ENCODE measurements at places on chromosomes 1 and 21.

GRCh38 chr1:64392109-64392508 is 77.8 kb upstream of the CACHD1 start:
- DNase-seq, result no peak

DNA sequence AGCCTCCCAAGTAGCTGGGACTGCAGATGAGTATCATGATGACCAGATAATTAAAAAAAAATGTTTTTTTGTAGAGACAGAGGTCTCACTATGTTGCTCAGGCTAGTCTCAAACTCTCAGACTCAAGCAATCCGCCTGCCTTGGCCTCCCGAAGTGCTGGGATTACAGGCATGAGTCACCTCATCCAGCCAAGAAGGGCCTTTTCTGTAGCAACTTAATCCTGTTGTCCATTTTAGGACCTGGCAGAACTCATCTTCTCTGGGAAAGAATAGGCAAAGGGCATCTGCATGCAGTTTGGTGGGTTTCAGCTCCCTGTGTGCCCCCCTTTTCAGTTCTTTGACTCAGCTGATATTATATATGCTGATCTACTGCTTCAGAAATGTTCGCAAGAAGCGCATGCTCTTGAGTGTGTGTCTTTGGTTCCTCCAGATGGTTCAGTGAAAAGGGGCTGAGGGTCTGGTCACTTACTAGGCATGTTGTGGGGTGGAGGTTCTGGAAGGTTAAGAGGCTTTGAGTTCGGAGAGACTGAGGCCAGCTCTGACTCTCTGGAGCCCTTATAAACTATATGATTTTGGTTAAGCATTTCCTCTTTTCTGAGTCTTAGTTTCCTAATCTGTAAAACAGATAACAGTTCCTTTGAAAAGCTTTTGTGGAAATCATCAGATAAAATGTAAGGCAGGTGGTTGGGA is 19.4 kb upstream of the SRSF4 start:
- DNase-seq, result no peak

DNA sequence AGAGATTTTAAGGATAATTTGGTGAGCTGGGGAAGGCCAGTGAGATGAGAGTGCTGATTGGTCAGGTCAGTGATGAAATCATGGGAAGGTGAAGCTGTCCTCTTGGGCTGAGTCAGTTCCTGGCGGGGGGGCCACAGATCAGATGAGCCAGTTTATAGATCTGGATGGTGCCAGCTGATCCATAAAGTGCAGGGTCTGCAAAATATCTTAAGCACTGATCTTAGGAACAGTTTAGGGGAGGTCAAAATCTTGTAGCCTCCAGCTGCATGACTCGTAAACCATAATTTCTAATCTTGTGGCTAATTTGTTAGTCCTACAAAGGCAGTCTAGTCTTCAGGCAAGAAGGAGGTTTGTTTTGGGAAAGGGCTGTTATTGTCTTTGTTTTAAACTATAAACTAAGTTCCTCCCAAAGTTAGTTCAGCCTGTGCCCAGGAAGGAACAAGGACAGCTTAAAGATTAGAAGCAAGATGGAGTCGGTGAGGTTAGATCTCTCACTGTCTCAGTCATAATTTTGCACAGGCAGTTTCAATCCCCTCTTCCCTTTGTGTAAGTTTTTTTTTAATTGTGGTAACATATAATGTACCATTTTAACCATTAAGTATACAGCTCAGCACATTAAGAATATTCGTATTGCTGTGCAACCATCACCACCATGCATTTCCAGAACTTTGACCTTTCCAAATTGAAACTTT is 39.4 kb downstream of the PTAFR start:
- no peak for DNase-seq

GRCh38 chr1:152141971-152142584 is 16.9 kb downstream of the RPTN start:
- peak; percentile 22 for DNase-seq

DNA sequence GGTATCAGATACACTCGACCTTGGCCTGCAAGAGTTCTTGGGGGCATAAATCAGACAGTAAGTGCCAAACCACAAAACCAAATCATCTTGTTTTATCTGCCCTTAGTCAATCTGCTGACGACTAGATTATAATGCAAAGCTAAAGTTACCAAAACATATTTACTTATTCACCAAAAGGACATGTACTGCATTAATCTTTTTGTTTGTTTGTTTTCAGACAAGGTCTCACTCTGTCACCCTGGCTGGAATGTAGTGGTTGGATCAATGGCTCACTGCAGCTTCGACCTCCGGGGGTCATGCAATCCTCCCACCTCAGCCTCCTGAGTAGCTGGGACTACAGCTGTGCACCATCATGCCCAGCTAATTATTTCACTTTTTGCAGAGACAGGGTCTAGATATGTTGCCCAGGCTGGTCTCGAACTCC is 114.7 kb downstream of the APP start:
- DNase-seq, result no peak

DNA sequence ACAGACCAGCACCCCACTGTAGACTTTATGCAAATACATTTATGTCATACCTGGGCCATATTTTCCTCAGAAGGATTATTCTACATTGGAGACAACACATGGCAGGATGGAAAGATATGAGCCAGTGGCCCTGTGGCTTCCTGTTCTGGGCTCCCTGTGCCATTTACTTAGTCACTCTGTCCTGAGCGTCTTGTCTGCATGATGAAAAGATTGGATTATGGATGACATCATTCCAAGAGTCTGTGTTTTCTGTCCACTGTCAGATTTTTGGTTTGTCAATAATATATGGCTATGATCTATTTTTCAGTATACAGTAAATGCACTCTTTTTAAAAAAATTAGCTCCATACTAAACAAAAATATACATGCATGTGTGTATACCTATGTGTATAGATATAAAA is 30.8 kb downstream of the IGSF5 start:
- no peak for DNase-seq

- no peak for DNase-seq
These were observed 279.2 kb downstream of the RPS6KC1 start for GRCh38 chr1:213330281-213330680.

- DNase-seq, result no peak
These were observed 9.9 kb downstream of the TOR3A start for GRCh38 chr1:179091691-179092165.

DNA sequence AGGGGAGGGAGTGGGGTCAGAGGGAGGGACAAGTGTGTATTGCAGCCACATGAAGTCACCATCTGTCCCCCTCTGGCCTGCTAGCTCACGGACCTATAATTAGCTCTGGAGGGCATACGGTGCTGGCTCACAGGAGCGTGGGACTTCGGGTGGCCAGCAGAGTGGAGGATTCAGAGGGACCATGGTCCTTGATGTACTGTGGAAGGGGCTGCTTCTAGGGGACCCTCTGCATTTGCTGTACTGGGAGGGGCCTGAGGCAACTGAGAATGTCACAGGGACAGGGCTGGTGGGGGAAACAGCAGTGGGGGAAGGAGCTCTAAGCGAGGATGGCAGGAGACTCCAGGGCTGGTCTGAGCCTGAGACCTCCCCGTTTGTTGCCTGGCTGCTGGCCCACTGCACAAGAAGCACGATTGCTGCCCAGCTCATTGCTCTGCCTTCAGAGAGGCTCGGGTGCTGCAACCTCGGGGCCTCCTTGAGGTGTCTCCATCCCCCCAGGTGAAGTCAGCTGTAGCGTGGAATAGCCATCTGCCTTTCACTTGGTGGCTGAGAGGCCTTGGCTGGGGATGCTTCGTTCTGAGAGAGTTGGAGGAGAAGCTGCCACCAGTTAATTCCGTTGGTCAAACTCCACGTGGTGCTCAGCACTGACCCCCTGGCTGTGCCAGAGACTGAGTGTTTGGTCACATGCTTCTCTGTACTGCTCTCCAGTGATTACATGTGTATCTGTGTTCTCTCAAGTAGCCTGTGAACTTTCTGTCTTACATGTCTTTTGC is 2.7 kb downstream of the PPFIA4 start:
- DNase-seq, result no peak

GRCh38 chr1:58722414-58722813 is 22.6 kb upstream of the MYSM1 start:
- no peak for DNase-seq

DNA sequence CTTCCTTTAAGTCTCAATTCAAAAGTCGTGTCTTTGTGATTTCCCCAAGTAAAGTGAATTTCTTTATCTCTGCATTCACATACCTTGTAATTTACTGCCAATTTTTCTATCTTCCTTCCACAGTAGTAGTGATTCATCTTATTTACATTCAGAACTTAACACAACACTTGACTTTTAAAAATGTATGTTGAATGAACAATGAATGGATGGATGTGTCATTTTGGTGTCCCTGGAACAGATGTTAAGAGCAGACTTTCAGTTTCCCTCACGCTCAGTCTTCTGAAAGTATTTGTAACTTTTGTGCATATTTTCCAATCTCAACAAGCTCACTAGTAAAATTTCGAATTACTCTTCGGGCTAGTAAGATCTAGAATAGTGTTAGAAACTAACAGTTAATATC is 352.0 kb downstream of the HHIPL2 start:
- no peak for DNase-seq

GRCh38 chr1:220527279-220527907 is 543 bp upstream of the MARK1 start:
- DNase-seq, result peak; percentile 46

- DNase-seq, result peak; percentile 84
These were observed at the start of gene SSR2 for GRCh38 chr1:156020293-156021092. Gene SSR2, minus strand, starts transcription at chr1:156020951. Its CDS starts 784 bp downstream, at chr1:156020167.

DNA sequence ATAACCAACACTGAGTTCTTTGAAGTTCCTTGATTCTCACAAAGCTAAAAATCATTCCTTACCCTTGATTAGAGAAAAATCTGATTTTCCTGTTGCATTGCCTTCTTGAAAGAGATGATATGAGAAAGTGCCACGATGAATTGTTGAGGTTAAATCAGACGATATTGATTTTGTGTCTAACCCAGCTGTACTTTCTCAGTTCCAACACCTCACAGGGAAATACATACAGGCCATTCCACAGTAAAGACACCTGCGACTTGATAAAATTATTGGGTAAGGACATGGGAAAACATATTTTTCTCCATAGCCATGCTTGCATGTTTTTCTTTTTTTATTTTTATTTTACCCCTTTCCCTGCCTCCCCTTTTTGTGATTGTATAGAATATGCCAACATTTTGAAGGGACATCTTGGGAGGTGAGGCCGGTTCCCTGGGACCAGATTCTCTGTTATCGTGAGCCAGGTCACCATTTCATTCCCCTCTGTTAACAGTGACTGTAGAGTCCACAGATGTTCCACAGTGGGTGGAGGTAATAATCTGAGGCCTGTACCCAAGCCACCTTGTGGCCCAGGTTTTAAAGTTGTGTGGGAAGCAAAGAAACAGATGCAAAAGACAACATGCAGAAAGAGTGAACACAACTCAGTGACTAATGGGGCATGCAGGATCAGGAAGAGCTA is 255.4 kb upstream of the ST6GALNAC5 start:
- no peak for DNase-seq

GRCh38 chr21:42289926-42290325 is 25.3 kb downstream of the TFF3 start:
- DNase-seq, result no peak

- peak; percentile 63 for DNase-seq
These were observed 2.1 kb upstream of the UBE2T start for GRCh38 chr1:202343652-202344349.

DNA sequence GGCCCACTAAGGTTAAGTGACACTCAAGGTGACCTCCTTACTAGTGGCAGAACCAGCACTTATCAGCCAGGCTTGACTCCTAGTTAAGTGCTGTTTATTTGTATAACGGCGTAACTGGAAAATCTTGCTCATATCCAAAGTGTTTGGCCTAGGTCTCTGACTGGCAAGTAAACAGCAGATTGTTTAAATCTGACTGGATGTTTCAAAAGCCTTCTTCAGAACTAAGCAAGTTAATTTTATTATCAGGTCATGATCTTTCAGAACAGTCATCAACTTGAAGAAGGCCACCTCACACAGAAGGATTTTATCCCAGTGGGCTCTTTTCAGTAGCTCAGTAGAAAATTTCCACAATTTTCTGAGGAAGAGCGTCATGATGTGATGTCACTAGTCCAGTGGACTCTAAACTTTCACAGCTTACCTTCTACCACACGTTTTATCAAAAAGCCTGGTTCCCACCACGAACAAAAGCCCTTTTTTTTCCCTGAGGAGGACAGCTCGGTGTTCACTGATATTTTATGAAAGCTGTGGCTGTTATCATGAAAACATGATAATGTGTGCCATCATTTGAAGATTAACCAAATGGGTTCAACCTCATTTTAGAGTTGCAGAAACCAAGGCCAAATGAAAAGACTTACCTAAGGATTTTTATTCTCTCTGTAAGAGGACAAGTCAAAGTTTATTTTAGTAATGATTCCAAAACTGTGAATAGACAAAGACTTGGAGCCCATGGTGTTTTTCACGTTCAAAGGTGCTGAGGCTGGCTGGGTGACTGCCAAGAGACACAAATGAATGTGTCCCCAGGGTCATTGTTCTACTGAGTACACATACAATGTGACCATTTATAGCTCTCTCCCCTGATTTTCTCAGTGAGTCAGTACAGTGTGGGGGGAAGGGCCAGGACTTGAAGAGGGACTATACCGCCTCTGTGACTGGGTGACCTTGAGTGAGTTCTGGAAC is 9.1 kb downstream of the SGIP1 start:
- DNase-seq, result peak; percentile 57

DNA sequence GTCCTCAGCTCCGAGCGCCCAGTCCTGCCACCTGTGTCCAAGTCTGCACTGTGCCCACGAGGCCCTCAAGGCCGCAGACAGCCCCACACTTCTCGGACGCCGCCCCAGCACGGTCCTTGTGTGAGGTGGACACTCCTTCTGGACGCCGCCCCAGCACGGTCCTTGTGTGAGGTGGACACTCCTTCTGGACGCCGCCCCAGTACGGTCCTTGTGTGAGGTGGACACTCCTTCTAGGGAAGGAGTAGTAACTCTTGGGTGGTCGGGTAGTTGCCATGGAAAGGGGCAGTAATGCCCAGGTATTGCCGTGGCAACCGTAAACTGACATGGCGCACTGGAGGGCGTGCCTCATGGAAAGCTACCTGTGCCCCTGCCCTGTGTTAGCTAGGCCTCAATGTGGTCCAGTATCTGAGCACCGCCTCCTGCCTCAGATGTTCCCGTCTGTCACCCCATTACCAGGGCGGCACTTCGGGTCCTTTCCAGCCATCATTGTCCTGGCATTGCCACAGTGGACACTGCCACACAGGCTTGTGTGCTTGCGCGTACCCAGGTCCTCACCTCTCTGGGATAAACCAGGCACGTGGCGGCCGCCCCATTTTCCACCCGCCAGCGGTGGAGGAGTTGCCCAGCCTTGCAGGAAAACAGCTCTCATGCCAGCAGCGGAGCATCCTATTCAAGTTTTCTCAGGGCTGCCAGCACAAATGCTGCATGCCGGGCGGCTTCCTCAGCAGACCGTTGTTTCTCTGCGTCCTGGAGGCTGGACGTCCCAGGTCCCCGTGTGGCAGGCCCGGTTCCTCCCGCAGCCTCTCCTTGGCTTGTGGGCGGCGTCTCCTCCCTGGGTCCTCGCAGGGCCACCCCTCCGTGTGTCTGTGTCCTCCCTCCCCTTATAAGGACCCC is 40.8 kb upstream of the POFUT2 start:
- DNase-seq, result no peak

- no peak for DNase-seq
These were observed 43.8 kb downstream of the KIRREL1 start for GRCh38 chr1:158037008-158037865.

DNA sequence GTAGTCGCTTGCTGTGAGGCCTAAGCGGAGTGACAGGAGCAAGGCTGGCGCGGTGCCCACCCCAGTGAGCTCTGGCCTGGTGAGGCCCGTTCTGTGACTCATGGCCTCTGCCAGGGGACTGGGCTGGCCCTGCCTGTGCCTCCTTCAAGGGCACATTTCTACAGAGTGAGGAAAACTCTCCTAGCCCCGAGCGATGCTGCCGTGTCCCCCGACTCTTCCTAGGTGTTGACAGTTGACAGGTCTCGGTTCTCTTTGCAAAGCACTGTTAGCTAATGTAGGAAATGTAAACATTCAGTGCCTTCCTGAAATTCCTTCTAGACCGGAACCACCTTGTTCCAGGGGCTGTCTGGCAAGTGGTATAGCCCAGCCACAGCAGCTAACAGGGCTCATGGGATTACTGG is 43.9 kb downstream of the ABCG1 start:
- DNase-seq, result peak; percentile 34

Data from hippocampal formation (tissue), 2 donors.